ENCODE measurements at places on chromosomes 16 and 17. TPM values are rescaled to one million over a fixed set of nuclear protein-coding genes. Genes with fewer than 3 reads are reported as not detected.
A peak's percentile ranks its signal among the peaks of the same experiment; 100 is the strongest.

Gene MFAP4
- 2.7 TPM for total RNA-seq

Gene NHERF2
- 7.3 TPM for total RNA-seq

Gene B9D1
- total RNA-seq = 13.8 TPM

DNA sequence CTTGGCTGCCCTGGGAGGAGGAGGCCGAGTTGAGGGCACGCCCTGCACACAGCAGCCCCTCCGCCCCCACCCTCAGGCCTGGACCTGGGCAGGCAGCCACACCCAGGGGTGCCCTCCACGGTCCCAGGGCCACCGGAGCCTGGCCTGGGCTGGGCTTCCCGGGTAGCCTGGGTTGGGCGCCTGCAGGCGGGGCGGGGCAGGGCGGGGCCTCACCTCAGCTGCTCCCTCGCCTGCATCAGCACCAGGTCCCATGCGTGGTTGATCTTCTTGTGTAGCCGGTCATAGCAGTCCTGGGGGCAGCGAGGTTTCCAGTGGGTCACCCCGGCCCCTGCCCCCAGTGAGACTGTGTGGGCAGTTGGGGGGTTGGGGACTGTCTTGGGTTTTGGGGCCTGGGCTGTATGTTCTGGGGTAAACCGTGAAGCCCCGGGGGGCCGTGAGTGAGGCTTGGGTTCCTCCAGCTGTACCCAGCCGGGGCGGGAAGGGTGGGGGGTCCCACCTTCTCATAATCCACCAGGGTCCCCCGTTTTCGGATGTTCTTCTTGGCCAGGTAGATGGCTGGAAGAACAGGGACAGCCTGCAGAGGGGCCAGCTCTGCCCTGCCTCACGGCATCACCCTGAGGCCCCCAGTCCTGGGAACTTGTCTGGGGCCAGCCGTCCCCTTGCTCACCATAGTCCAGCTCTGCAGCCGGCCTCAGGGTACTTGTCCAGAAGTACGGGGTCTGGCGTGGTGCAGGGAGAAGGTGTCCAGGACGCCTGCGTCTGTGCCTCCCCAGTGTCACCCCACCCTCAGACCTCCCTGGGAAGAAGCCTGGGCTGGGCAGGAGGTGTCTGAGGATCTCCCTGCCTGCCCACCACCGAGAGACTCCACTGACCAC is 2.0 kb downstream of the RGS11 start:
- no peak for DNase-seq

Gene SSTR5
- not detected for total RNA-seq

GRCh38 chr17:28047806-28048205 is 5.3 kb downstream of the NLK start:
- no peak for DNase-seq

GRCh38 chr17:60148373-60148772 is 1.4 kb upstream of the CA4 start:
- no peak for DNase-seq

Gene MSLN
- total RNA-seq = not detected

DNA sequence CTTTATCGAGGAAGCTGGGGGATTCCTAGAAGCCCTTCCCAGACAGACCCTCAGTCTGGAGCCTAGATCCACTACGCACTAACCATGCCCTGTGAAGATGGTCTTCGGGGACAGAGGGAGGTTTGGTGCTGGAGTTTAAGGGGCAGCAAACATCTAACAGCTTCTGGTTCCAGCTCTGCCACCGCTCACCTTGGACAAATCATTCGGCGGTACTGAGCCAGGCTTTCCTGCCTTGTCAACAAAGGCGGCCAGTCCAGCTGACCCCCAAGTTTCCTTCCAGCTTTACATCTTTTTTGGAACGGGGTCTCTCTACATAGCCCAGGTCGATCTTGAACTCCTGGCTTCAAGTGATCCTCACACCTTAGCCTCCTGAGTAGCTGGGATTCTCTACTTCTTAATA is 369 bp upstream of the GJD3 start:
- no peak for DNase-seq

DNA sequence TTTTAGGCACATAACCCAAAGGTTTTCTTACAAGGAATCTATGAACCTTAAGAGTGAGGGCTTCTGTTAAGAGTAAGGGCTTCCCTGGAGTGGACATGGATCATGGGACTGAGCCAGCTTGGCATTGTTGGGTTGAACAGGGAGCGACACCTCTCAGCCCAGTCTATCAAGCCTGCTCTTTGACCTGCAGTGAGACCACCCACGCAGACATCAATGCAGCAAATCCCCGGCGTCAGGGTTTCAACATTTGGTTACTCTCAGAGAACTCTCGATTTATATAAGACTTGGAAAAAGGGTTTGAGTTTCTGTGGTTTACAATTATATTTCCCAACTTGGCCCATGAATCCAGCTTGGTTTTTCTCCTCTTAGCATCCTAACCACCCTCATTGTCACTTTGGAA is 299.9 kb downstream of the WWOX start:
- no peak for DNase-seq

- no peak for DNase-seq
Measured at GRCh38 chr16:80664786-80665185, 124.0 kb downstream of the DYNLRB2 start.

DNA sequence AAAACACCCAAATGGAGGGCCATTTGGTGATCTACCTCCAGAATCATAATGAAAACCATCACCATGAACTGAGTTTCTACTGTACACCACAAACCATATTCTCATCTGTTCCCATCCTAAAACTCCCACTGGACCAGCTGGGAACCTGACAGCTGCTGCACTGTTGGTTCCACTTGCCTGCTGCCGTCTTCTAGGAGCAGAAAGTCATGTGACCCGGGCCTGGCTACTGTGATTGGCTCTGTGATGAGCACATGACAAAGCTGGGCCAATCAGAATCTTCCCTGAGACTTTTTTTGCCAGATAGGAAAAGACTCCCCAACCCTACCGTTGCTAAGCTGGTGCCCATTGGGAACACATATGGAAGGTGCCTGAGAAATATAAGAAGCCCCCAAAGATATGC is 264.2 kb downstream of the MRTFB start:
- no peak for DNase-seq

Gene LGALS9C
- not detected for total RNA-seq

Gene HERPUD1
- 53.8 TPM for total RNA-seq

DNA sequence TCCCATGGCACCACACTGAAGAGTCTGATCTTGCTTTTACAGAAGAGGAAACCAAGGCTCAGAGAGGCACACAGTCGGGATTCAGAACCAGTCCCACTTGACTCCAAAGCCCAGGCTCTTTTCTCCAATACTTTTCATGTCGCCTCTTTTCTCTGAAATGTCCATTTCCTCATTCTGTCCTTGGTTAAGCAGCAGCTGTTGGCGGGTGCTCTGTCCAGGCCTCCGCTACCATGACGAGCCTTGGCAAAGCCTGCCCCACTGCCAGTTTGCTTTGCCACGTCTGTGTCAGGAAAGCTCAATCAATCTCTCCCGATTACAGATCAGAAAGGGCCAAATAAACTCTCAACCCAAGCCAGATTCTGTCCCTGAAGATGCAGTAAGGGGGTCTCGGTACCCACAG is 9.1 kb upstream of the CEP295NL start:
- DNase-seq = no peak

- peak; percentile 37 for DNase-seq
Measured at GRCh38 chr16:89507214-89507833, 879 bp upstream of the SPG7 start.

DNA sequence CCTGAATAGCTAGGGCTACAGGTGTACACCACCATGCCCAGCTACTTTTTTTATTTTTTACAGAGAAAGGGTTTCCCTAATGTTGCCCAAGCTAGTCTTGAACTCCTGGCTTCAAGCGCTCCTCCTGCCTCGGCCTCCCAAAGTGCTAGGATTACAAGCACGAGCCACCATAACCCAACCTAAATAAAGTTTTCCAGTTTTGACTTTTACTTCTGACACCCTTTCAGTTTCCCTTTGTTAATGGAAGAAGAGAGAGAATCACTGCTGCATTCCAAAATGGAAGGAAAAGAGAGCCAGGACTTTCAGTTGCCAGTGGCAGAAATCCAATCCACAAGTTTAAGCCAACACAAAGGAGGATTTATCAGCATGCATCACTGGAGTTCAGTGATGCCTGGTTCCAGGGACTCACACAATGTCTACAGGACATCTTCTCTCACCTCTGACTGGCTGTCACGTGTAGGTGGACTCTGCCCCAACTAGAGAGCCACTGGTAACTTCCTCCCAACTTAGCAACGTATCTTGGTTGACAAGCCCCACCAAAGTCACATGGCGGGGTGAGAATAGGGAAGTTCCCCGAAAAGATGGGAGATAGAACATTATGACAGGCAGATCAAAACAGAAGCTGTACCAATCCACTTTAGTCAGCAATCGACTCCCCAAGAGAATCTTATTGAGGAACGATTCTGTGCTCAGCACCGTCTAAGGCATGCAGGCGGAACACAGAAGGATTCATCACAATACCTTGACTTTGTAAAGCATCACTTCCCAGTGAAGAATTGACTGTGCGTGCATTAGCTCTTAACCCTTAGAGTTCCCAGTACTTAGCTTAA is 46.5 kb downstream of the GAS7 start:
- DNase-seq = no peak

DNA sequence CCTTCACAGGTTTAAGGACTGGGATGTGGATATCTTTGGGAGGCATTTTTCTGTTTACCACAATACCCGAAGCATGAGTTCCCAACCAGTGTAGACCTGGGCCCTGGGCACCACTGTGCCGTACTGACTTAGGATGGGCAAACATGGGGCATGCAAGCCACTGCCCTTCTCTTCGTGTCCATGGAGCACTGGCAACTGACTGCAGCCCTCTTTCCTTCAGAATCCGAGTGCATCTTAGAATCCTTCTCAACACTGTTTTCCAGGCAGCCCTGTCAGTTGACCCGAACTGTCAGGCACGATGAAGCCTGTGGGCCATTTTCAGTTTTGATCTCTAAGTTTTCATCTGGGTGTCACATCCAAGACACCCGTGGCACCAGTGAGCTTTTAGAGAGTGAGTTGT is 59.2 kb downstream of the SHISA6 start:
- DNase-seq = no peak

- DNase-seq = no peak
Measured at GRCh38 chr16:4510747-4511426, 27.7 kb downstream of the CDIP1 start.

DNA sequence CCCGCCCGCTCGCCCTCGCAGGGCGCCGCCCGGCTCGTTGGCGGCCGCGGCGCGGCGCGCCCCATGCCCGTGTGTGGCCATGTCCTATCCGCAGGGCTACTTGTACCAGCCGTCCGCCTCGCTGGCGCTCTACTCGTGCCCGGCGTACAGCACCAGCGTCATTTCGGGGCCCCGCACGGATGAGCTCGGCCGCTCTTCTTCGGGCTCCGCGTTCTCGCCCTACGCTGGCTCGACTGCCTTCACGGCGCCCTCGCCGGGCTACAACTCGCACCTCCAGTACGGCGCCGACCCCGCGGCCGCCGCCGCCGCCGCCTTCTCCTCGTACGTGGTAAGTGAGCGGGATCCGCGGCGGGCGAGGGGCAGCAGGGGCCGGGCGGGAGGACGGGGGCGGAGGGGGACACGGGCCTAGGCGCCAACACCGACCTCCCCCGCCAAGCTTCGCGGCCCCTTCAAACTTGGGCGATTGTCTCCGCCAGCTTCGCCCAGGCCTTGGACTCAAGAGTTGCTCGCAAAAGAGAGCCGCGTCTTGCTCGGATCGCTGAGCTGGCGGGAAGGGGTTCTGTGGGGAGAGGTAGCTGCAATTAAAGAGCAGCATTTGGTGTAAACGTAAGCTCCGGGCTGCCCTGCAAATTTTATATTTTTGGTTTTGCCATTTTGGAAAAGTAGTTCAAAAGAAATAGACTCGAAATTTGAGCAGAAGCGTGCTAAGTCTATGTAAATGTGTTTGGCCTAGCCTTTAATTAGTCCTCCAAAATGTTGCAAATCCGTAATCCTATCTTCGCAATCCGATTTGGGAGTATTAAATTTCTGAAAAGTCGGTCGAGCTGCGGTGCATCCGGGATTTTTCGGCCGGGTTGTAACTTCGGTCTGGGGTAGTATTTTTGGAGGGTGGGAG is 702 bp downstream of the IRX5 start:
- no peak for DNase-seq

Gene ITPRIPL2
- total RNA-seq = 4.9 TPM

Gene KRT12
- total RNA-seq = not detected

Gene SLC35G6
- total RNA-seq = not detected

All from cerebellum (tissue), 4 donors.